Dermis lymphatic vessel endothelial cell (primary cell): ENCODE measurements at places on chromosomes 13 and 19. TPM values are rescaled to one million over a fixed set of nuclear protein-coding genes. Genes with fewer than 3 reads are reported as not detected.

Gene PLA2G4C
- total RNA-seq, result 34.8 and 64.0 TPM in 2 replicates

Gene RASIP1
- total RNA-seq, result 52.8 and 61.2 TPM in 2 replicates

Gene ZNF8
- 3.7 and 5.2 TPM in 2 replicates for total RNA-seq

Gene ZNF177
- 0.76 and 0.86 TPM in 2 replicates for total RNA-seq

Gene NLRP11
- under 0.01 and 0.11 TPM in 2 replicates for total RNA-seq

Gene PRSS57
- total RNA-seq, result not detected in 2 replicates

Gene TBXA2R
- total RNA-seq, result 1.8 and 2.6 TPM in 2 replicates

Gene OR4F17
- not detected in 2 replicates for total RNA-seq

Gene KLK2
- not detected in 2 replicates for total RNA-seq

Gene SULT2A1
- total RNA-seq, result not detected in 2 replicates
